Vagina (tissue), 2 donors: ENCODE measurements at places on chromosomes 4 and X. TPM values are rescaled to one million over a fixed set of nuclear protein-coding genes. Genes with fewer than 3 reads are reported as not detected.

GRCh38 chrX:139803224-139803623 is 95.3 kb upstream of the MCF2 start:
- DNase-seq = no peak

DNA sequence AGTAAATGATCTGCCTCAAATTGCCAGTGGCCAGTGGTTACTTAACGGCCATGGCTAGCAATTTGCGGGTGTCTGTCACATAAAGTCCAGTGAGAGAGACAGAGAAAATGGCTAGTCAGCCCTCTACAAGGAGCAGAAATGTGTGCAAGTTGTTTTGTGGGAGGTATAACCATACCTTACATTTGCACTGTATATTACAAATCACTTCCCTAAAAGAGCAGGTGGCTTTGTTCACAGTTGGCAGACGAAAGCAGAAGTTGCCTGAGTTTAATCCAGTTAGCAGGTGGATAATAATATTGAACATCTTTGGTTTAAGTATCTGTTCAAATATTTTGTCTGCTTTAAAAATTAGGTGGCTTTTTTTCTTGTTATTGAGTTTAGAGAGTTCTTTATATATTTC is 15.6 kb downstream of the SRPX start:
- DNase-seq = no peak

- DNase-seq = no peak
These were observed 99.8 kb downstream of the TSPAN5 start for GRCh38 chr4:98558471-98559169.

DNA sequence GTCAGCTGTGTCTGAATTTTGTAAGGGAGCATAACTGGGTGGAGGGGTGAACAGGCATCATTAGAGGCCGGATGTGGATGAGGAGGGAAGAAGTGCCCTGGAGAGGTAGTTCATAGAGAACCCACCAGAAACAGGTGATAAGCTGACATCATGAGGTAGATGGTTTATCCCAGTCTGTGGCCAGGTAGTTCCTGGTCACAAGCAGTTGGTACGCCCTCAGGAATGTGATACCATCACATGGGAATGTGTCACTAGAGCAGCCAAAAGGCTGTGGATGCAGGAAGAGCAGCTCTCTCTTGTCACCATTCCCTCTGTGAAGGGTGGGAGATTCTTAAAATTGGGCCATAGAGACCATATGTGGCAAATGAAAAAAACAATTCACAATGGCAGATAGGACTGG is 21.9 kb downstream of the MSN start:
- DNase-seq = no peak

The IKBKG gene
- 11.8 TPM for total RNA-seq

The AMBN gene
- not detected for total RNA-seq

The RNF150 gene
- total RNA-seq = 9.1 TPM

The FGF13 gene
- total RNA-seq = 3.2 TPM
